ENCODE measurements at places on chromosomes 3 and 15.

GRCh38 chr15:83887961-83888360 is 234.0 kb downstream of the ADAMTSL3 start:
- DNase-seq, result no peak

DNA sequence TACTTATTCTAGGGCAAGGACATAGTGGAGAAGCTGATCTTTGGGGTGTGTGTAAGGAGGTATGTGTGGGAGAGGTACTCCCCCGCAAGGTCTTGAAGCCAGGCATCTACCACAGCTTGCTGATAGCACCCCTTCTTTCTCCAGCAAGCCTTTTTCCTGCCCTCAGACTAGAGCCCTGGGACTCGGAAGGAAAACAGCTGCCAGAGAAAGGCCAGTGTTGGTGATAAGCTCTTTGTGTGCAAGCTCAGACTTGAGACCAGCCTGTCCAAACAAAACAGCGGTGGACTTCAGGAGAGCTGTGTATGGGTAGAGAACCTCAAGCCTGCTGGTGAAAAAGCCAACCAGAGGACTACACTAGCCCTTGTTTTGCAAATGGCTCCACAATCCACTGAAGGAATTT is 1028.6 kb downstream of the MCTP2 start:
- no peak for DNase-seq

DNA sequence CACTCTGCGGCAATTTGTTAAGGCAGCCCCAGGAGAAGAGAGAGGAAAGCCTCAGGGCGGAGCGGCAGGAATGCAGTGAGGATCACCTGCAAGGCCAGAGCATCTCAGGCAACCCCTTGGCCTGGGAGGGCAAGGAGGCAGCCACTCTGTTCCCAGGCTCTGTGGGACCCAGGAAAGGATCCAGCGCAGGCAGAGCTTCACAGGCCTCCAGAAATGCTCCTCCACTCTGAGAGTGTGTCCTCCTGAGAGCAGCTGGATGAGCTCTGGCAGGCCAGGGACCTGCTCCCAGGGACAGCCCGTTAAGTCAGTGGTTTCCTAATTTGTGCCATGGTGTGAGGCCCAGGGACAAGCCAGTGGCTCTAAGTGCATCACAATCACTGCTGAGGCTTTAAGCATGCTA is 35.2 kb downstream of the RAB6B start:
- DNase-seq, result no peak

DNA sequence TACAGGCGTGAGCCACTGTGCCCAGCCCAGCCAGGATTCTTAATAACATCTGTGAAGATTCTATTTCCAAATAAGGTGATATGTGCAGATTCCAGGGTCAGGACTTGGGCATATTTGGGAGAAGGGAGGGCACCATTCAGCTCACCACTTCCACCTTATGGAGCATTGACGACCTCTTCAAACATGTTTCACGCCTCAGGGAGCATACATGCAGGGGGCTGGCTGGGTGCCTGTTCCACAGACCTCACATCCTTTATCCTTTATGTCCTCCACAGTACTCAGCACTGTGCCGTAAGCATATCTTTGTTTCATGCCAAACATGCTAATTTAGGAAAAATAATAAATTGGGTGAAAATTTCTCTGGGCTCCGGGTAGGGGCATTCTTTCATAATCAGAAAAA is 229.0 kb downstream of the THSD4 start:
- no peak for DNase-seq

DNA sequence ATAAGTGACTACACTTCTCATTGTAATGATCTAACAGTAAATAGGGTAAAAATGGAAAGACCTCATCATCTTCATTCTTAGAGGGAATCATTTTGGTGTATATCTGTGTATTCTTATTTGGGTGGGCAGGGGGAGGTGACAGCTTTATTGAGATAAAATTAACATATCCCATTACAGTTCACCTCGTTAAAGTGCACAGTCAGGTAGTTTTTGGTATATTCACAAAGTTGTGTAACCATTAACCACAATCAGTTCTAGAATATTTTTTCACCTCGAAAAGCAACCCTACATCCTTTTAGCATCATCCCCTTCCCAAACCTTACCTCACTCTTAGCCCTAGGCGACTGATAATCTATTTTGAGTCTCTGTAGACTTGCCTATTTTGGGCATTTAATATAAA is 8.1 kb downstream of the PIAS1 start:
- no peak for DNase-seq

DNA sequence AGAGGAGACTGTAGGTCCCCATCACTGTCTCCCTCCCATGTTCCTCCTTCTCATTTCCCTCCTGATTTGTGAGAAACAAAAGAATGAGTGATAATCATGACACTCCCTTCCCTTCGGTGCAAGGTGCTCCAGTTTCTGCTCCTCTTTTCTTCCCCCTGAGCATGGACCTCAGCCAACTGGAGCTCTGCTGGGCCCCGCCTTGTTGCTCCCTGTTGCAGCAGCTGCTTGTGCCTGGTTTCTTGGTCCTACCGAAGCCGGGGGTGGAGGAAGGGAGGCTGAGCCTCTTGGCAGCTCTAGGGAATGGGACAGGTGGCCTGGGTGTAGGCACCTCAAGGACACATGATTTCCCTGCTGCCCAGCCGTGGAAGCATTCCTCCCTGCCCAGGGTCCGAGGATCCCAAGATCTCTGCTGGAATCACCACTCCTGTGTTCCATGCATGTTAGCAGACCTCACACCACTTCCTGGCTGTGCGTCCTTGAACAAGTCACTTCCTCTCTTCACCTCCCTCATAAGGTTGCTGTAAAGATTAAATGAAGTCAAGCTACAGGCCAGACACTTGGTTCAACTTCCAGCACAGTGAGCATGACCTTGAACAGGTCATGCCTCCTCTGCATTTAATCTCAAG is 131.6 kb upstream of the ABHD17C start:
- DNase-seq, result no peak

DNA sequence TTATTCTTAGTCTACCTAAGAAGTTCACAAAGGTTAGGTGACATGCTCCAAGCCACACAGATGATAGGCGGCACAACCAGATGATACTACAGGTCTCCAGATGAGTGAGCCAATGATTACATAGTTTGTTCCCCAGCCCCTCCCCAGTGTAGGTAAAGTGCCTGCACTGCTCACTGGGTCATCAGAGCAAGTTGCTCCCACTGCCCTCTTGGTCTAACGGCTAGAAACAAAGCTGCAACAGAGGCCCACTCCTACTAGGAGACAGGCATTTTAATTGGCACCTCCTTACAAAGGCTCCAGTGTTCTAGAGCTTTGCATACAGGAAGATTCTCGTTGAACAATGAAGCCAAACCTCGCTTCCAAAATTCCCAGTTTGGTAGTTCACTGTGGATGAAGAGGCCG is 47.3 kb downstream of the TMEM44 start:
- no peak for DNase-seq

- DNase-seq, result peak; percentile 41
These were observed 41.1 kb upstream of the SEC61A1 start for GRCh38 chr3:128011140-128011539.

DNA sequence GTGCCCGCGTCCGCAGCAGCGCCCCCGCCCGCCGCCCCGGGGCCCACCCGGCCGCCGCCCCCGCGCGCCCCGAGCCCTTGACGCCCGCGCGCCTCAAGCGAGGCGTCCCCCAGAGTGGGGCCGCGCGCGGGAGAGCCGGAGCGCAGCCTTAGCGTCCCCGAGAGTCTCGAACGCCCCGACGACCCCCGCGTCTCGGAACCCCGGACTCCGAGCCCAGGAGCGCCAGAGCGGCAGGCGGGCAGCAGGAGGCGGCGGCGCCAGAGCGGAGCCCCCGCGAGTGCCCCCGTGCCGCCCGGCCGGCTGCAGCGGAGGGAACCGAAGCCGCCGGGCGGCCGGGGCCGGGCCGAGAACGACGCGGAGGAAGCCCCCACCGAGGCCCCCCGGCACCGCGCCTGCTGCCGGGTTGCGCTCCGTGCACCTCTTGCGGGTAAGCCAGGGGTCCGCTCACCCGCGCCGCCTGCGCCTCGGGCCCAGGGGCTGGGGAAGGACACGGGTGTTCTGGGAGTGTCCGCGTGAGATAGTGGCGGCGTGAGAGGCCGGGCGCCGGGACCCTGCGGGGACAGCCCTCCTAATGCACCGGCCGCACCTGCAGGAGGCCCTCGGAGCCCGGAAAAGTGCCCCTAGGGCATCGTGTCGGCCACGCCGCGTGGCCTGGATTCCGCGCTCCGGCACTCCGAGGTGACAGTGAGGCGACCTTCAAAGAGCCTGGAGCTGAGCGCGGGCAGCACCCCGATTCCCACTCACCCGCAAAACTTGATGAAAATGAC is 52.0 kb upstream of the ULK4 start:
- peak; percentile 48 for DNase-seq

DNA sequence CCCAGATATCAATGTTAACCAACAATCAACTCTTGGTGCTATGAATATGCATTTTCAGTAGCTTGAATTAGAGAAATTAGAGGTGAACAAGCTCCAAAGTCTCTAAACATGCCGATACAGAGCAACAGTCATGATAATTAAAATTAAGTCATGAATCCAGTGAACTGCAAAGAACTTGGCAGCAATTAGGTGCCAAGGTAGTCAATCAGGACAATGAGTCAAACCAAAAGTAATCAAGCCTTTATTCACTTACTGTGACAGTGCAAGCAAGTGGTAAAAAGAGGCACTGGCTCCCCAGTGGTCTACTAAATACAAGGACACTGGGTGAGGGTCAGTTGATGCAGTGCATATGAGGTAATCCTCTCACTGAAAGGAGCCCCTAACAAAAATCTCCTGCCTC is 1.8 kb downstream of the ZNF770 start:
- DNase-seq, result no peak

DNA sequence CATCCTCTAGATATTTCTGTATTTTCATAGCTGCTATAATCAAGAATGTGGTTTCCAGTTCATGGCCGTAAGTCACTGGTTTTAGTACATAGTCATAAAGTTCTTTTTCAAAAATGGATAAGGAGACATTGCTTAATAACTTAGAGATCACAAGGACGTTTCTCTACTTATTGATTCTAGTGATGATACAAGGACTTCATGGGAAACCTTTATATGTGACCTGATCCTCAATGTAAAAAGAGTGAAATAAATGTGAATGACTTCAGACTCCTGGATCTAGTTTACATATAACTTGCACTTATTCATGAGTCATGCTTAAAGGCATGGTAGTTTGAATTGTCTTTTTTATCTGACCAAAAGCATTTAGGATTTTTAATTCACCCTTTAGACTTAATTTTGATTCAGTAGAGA is 35.2 kb downstream of the TSC22D2 start:
- DNase-seq, result no peak

- DNase-seq, result peak; percentile 42
These were observed 1.2 kb downstream of the HRH1 start for GRCh38 chr3:11155341-11156025.

DNA sequence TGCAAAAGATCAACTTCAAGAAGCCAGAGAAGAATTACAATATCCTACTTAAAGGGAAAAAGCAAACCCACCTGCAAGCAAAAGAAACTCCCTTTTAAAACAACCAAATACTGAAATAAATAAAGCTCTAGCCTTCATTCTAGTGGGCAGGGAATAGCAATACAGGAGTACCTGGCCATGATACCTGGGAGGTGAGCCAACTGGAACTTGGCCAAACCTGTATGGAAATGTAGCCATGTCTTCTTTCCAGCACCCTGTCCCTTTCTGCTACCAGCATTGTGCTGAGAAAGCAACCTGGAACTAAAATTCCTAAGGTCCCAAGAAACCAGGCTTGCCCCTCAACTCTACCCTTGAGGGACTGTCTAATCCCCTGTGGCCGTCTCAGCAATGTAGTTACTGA is 530.0 kb downstream of the EPHB1 start:
- DNase-seq, result no peak

- DNase-seq, result no peak
These were observed 16.9 kb upstream of the NXPE3 start for GRCh38 chr3:101762041-101762646.

GRCh38 chr3:94524102-94524919 is 461.4 kb downstream of the NSUN3 start:
- DNase-seq, result no peak

DNA sequence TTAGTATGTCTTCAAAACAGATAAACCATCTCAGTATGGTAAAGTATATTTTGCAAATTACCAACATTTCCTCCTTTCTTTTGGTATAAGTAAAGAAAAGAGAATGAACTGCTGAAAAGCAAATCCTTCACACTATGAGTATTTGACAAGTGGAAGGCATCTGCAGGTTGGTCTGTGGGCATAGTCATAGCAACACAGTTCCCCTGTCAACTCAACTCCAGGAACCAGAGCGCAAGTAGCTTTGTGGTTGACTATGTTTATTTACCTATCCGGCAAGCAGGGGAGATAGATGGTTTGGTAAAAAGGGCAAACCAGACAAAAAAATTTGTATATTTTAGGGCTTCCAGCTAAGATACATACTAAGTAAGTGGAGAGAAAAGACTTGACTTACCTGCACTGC is 88.3 kb upstream of the PPIB start:
- peak; percentile 37 for DNase-seq

DNA sequence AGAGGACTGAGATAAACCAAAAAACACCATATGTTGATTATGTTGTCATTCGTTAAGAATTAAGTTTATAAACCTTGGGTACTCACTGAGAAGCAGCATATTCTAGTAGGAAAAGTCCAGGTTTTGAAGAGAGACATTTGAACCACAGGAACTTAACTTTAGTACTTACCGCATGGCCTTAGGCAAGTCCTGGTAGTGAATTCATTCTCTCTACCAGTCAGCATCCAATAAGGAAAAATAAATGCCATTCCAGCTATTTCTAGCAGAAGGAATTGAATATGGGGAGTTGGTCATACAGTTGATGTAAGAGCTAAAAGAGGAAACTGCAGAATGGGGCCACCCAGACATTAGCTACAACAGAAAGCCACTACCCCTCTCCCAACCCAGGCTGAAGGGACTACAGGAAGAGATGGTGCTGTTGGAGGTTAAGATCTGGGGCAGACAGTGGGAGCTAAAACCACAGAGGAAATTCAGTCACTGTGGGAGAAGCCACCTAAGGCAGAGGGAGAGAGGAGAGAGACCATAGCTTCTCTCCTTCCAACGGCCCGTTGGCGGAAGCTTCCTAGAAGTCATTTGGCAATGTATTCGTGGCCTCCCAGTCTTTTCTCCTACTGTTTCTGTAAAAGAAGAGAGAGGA is 133.8 kb upstream of the RARB start:
- DNase-seq, result no peak

DNA sequence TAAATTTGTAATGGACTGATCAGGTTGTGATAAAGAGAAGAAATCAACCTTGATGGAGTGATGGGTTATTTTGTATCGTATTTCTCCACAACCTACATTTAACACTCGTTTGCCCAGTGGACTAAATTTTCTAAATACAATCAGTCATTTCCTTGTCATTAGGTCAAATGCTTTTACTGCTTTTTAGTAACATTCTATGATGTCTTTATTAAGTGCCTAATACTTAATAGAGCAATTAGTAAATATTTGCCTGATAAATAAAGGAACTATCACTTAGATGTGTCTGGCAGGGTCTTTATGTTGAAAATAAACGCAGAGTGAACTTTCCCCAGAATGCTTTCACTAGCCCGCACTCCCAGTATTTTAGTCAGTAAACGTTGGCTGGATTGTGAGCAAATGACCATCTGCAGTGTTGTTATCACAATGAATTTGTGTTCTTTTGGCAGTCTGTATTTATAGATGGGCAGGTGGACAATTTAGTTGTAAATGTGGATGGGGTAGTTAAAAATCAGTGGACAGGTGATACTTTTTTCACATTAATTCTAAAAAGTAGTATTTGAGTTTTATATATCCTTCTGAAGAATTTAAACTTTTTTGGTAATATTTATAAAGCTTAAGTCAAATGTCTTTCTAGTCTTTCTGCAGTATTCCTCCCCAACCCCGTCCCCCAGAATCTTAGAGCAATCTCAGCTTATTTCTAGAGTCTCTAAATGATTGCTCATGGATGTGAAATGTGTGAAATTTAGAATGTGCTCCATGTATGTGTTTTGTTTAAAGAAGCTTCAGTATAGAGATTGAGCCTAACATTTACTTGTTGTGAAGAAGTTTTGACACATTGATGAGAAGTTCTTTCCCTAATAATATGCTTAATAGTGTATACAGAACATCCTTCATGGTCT is 4.9 kb downstream of the USP3 start:
- no peak for DNase-seq

Measured in activated CD8-positive, alpha-beta T cell treated with anti-CD3 and anti-CD28 coated beads for 36 hours (primary cell).